ENCODE measurements at places on chromosomes 1 and 21.

DNA sequence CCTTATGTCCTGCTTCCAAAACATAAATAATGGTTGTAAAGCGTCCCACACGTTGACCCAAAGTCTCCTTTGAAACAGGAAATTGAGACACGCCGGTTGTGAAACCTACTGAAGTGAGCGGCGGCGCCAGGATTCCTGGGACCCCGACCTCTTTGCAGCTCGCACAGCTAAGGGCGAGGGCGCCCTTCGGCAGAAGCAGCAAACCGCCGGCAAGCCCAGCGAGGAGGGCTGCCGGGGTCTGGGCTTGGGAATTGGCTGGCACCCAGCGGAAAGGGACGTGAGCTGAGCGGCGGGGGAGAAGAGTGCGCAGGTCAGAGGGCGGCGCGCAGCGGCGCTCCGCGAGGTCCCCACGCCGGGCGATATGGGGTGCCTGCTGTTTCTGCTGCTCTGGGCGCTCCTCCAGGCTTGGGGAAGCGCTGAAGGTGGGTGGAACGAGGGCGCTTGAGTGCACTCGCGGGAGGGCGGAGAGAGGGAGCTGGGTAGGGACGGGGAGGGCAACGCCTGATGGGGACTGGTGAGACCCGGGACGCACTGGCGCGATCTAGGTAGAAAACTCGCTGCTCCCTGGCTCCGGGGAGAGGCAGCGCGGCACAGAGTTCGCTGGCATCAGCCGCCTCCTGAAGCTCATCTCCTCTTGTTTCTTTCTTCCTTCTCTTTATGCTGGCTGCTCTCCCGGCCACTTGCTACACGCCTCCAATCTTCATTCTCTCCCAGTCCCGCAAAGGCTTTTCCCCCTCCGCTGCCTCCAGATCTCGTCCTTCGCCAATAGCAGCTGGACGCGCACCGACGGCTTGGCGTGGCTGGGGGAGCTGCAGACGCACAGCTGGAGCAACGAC is at the start of gene CD1D:
Gene CD1D, plus strand, starts transcription at position 155 of the 836 bp plus-strand sequence. Its CDS starts 207 bp downstream, at position 362.
- DNase-seq, result no peak

- DNase-seq, result no peak
Observed at GRCh38 chr1:178417858-178418257, 78.9 kb downstream of the CLEC20A start.

DNA sequence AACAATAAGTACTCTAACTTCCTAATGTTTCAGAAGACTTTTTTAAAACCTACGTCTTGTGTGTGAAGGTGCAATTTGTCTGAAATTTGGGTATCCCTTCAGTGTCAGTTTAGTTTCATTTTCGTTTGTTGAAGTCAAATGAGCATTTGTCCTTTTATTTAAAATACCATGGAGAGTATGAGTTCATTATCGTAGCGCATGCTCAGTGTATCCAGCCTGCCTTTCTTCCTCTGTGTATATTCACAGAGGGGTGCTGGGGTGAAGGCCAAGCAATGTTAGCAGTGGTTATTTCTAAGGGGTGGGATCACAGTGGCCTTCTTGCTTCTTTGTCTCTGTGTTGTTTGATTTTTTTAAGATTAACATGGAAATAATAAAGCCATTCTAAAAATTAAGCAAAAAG is 43.2 kb downstream of the CNN3 start:
- DNase-seq, result no peak

DNA sequence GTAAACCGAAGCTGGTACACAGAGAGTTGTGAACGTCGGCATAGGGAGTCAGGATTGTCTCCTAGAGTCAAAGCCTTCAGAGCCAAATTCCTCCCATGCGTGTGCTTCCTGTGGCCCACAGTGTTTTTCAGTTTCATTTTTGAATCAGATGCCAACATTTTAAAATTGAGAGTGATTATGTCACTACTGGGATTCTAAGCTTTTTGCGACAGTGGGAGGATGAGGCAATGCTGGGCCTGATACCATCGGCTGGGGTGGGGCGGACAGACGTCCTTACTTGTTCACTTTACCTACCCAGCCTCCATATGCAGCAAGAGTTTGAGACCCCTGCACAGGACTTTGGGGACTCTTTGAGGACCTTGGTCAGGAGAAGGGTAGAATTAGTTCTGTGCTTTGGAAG is 1.3 kb upstream of the KLHDC7A start:
- peak; percentile 5 for DNase-seq

- DNase-seq, result no peak
Observed at GRCh38 chr1:167428395-167428794, 89.9 kb downstream of the CD247 start.

DNA sequence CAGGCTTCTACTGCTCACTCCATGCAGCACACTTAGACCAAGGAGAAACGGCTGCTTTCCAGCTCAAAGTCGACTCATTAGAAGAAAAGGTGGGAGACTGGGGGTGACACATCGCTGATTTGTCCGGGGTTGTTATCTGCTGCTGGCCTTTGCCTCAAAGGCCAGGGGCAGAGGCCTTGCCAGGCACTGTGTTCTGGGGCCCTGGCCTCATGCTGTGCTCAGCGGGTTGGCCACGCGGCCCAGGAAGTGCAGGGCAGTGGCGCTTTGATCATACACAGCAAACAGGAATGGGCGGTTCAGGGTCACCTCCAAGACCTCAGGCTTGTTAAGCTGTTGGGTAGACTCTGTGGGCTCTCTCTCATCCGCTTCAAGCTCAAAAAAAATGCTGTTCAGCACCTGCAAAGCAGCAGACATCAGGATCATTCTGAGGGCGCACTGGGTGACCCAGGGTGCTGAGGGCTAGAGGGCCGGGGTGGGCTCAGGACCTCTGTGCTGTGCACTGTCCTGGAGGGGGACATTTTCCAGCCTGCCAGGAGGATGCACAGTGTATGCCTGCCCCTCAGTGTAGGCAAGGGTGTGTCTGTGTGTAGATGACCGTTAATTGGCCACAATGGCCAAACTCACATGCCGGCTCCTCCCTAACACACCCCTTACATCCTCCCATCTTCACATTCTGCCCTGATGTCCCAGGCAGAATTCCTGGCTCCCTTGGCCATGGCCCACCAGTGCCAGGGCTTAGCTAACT is 10.8 kb downstream of the AGT start:
- no peak for DNase-seq

DNA sequence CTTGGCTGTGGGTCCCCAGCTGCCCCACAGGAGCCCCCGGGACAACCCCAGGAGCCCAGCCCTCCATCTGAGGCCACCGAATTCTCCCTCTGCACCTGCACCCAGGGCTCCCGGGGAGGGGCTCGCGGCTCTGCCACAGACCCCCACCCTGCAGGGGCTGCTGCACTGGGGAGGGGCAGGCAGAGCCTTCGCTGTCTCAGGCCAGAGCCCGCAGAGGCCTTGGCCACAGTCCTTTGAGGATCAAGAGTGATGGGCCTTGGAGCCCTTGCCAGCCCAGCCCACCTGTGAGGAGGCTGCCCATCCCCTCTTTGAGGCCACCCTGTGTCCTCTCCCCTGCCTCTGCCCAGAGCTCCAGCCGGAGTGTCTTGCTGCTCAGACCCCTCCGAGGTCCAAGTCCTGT is 6.5 kb downstream of the PERM1 start:
- DNase-seq, result no peak

- DNase-seq, result no peak
Observed at GRCh38 chr21:41868062-41868710, 11.0 kb downstream of the PRDM15 start.

GRCh38 chr1:99503276-99503747 is 142.6 kb upstream of the PALMD start:
- no peak for DNase-seq

DNA sequence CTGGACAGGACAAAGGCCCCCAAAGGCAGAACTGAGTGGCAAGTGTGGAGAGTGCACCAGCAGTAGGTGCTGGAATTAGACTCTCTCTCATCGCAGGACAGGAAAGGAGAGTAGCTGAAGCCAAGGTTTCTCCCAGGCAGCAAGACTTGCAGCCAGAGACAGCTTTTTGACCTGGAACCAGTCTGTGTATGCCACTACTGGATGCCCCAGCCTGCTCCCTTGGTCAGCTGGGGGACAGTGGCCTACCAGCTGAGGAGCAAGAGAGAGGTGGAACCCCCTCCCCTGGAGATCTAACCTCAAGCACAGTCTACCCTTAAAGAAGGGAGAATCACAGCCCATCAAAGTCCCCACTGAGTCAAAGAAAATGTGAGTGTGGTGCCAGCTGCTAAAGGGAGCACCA is 375.7 kb downstream of the KCNH1 start:
- DNase-seq, result no peak

DNA sequence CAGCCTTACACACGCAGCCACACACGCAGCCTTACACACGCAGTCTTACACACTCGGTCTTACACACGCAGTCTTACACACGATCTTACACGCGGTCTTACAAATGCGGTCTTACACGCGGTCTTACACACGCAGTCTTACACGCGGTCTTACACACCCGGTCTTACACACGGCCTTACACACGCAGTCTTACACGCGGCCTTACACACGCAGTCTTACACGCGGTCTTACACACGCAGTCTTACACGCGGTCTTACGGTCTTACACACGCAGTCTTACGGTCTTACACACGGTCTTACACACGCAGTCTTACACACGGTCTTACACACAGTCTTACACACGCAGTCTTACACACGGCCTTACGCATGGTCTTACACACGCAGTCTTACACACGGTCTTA is 111.9 kb downstream of the PRDM16 start:
- no peak for DNase-seq

GRCh38 chr1:113780374-113781146 is 21.3 kb upstream of the PHTF1 start:
- no peak for DNase-seq

GRCh38 chr1:115283681-115284146 is 54.3 kb downstream of the NGF start:
- DNase-seq, result no peak

DNA sequence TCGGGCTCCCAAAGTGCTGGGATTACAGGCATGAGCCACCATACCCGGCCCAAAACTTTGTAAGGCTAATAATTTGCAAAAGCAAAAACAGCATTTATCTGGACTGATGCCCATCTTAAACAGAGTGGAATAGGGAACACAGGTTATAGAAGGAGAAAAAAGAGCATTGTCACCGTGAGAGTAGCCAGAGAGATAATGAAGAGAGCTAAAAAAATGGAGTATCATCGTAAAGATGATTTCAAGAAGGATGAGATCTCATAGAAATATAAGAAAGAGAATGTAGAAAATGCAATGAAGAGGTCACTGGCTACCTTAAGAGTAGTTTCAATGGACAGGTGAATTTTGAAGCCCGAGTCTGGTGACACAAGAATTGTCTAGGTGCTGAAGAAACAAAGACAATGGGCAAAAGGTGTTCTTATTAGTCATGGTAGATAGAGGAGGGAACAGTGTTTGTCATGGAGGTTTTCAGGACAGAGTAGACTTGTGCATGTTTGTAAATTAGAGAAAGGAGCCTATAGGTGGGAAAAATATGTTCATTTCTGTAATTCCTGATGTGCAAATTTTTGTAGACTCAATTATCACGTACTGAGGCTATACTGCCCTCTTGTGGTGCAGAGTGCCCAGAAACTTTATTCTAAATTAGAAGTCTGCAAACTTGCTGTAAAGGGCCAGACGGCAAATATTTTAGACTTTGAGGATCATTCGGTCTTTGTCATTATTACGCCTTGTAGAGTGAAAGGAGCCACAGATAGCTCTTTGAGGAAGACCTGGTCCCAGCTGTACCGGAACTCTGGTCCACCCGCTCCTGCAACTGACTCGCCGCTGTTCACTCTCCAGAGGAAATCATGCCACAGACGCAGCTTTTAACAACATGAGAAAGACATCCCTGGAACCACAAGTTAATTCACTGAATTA is 8.1 kb upstream of the TMEM183A start:
- DNase-seq, result peak; percentile 36
